ENCODE measurements at places on chromosomes 7 and 10.

- DNase-seq: no peak
These were observed 293.2 kb upstream of the SEMA3D start for GRCh38 chr7:85479918-85480643.

GRCh38 chr7:22190736-22191135 lies 166.2 kb downstream of the RAPGEF5 start:
- DNase-seq: no peak

DNA sequence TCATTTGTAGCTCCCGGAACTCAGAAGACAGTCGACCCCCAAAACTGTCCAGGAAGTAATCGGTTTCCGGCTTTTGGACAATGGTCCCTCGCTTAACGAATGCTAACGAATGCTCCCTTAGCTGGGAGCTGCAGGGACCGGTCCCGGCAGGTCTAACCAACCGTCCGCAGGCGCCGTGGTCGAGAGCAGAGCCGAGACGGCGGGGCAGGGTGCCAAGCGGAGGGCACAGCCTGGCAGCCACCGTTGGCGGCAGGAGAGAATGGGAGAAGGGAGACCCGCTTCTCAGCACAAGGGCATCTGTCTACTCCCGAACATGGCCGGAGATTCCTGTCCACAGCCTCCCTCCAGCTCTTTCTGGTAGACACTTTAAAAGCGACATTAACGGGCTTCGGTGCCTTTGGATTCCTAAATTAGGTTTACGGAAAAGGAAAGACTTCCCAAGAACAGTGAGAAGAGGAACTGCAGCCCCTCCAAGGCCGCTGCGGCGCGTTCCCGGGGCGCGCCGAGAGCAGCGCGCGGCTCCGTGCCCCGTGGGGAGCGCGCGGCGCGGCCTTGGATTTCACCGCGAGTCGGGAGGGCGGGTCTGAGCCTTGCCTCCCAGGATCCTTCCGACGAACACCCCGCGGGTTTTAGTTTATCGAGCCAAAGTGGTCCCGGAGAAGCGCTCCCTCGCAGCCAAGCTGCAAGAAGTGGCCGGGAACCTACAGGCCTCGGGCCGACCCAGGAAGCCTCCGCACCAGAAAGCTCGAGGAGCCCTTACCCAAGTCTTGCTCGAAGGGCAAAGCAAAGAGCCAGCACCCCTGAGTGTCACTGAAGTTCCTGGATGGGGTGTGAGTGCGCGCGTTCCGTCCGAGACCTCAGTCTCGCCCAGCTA lies 3.6 kb upstream of the TBX20 start:
- DNase-seq: no peak

DNA sequence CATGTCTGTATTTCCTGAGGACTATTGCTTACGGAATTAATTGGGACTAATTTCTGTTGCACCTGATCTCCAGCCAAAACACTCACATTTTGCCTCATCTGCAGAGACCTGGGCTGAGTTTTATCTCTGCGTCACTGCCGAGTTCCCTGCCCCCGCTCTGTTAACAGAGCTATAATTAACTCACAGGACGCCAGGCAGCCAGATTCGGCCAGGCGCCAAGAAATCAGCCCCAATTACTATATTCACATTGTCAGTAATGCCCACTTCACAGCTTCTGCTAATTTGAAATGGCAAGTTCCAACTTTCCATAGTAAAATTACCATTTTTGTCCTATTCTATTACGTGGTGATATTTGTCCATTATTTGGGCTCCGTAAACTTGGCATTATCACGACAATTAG lies 130.5 kb downstream of the CUX1 start:
- DNase-seq: no peak

- DNase-seq: no peak
These were observed 30.3 kb downstream of the GBX1 start for GRCh38 chr7:151137076-151137675.

DNA sequence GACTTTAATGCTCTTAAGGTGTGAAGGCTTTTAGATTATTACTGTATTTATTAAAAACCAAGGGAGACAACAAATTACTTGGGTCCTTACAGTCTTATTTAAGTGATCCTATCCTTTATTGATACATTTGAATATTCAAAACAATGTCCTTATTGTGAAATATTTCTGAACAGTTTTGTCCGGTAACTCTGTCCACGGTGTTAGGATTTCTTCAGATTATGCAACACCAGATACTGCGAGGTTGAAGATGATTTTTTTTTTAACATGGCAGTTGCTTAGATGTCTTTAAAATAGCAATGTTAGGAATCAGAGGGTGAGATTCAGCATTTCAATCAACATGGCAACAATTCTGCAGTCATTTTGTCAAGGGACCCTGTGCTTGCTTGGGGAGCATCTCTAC lies 176.5 kb downstream of the CSTF2T start:
- DNase-seq: no peak

DNA sequence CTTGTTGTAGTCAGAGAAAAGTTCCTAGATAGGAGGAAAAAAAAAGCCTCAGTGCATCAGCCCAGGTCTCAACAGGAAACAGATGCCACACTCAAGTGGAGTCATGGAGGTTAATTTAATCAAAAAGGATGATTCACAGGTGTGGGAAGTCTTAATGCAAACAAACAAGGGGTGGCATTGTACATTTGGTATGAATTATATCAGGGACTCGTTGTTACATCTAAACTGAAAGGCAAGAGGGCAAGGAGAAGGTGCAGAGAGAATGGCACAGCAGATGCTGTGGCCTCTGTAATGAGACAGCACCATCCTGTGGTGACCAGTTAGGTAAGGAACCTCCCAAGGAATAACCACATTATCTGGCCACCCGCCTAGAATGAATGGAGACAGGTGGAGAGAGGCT lies 133.7 kb downstream of the PTPRZ1 start:
- DNase-seq: no peak

DNA sequence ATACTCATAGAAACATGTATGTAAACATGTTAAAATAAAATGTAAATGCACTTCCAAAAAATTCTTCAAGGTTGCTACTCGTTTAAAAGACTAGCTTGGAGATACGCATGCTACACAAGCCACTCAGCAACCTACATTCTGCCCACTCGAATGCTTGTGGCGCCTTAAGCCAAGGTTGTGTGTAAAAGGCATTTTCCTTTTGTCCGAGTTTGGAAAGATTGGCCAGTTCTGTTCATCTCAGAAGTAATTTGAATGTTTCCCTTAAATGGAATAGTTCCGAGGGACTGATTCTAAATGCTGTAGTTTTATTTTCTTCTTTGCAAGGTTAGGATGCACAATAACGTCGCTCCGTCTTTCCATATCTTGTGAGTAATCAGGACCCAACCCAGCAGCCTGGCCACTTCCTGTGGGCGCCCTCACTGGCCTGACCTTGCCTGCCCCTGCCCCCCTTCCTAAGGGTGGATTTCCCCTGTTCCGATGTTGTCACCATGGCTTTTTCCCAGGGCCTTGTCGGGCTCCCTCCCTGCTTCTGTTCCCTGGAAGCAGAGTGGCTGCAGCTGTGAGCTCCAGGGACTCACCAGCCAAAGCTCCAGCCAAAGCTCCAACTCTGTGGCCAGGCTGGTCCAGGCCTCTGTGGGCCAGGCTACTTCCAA lies 70.6 kb downstream of the PTPRE start:
- no peak for DNase-seq

DNA sequence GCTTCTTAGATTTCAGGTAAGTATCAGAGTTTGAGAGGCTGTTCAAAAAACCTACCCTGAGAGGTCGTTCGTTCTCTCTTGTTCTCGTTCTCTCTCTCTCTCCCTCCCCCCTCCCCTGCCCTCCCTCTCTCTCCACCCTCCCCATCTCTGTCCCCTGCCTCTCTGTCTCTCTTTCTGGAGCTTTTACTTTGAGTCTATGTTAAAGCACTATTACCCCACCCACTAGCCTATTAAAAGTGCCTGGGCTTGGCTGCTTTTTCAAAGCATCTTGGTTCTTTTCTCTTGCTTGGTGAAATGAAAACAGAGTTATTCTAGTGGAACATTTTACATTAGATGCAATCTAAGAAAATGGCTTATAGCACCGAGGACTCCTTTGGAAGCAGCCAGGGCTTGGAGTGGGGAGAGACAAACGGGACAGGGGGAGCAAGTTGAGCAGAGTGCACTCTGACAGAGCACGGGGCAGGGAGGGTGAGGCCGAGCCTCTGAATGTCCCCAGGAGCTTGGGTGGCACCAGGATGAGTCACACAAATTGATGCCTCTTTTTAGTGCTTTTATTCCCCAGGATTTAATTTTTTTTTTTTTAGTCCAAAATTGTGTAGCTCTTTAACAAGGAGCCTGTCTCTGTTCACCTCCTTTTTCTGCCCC lies 134.3 kb downstream of the CFAP58 start:
- DNase-seq: no peak

GRCh38 chr7:129160161-129160905 lies 15.8 kb downstream of the TSPAN33 start:
- DNase-seq: no peak

DNA sequence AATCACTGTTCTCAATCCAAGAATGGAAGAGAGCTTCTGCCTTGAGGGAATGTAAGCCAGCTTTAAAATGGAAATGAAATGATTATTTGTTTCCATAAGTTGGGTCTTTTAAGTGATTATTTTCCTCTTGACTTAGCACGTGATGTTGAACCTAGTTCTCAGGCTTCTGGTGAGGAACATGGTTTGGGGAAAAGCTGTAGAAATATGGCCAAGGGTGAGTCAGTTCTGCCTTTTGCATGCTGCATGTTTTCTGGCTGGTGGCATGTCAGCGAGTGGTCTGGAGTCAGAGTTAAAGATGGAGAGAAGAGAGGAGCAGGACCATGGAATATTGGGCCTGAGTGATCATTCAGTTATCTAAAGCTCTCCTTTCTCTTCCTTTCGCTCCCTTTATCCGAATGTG lies 54.0 kb downstream of the DNAH11 start:
- no peak for DNase-seq

GRCh38 chr7:30929686-30930085 lies 18.0 kb downstream of the AQP1 start:
- DNase-seq: no peak

- DNase-seq: no peak
These were observed 60.5 kb downstream of the SUFU start for GRCh38 chr10:102564209-102564834.

DNA sequence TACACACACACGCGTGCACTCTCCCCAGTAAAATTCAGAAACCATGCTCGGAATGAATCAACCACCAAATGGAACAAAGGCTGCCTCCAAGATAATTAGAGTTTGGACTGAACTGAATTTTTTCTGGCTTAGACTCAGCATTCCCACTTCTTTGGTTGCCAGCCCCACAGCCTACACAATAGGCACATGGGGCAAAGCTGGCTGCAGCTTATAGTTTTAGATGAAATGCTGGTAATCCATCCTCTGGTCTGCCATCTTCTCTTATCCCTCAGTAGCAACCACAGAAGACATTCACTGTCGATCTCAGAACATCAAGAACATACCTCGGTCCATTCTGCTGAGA lies 44.2 kb downstream of the PDE1C start:
- DNase-seq: no peak

DNA sequence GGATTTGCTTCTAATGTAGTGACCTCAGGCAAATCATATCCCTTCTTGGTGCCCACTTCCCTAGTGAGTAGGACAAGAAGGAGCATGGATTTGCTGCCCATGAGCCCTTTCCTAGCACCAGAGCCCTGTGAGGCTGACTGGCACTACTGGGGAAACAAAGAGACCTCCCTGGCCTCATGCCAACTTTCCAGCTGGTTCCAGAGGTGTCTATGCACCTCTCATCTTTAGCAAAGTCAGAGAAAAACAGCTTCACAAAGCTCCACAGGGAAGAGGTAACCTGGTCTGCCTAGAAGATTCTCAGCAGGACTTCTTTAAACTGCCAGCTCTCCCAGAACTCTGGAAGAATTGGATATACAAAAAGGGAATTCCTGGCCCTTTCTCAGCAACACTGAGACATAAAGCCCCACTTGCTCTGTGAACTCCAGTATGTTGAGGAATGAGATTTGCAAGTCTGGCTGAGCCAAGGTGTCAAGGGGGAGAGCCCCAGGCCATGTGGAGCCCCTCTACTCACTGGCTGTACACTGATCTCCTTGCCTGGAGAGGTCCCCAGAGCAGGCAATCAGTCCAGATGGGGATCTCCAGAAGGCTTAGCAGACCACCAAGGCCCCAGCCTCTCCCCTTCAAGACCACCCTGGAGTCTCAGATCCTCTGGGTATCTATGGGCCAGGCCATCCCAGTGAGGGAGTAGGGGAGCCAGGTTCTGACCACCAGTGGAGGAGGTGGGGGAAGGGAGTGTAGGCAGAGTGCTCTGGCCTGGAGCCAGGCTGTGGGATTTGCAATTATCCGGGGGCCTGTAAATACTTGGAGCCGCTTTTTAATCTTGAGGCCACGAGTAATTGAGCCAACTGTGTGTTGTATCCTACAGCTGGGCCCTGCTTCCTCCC lies 24.4 kb upstream of the RBM20 start:
- DNase-seq: no peak

- DNase-seq: no peak
These were observed 14.4 kb upstream of the AHCYL2 start for GRCh38 chr7:129210256-129210988.

DNA sequence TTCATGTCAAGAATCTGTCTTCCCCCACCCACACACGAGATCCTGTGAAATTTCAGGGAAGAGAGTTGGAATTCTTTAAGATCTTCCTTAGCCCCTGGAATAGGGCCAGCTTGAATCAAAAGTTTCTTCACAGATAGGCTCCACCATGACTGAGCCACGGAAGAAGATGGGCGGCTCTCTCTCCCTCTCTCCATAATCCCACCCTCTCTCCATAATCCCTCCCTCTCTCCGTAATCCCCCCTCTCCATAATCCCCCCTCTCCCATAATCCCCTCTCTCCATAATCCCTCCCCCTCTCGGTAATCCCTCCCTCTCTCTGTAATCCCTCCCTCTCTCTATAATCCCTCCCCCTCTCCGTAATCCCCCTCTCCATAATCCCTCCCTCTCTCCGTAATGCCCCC lies 20.4 kb downstream of the SHH start:
- DNase-seq: no peak

DNA sequence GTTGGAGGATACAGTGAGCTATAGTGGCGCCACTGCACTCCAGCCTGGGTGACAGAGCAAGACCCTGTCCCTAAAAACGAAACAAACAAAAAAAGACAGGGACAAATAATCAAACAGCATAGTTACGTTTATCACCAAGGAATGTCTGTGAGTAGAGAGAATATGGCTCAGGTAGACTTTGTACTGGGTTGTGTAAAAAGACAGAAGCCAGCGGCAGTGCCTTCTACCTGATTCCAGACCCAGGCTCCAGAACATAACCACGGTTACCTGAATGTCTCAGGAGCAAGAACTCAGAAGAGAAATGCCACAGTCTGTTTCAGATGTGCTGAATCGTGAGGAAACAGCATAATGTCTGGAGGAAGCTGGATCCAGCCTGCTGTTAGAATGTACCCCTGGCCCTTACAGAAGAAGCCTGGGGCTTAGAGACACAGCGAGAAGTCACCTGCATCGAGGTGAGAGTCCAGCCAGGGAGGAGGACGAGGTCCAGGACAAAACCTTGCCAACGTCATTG lies 60.9 kb upstream of the KAT6B start:
- DNase-seq: no peak

- no peak for DNase-seq
These were observed 99.9 kb downstream of the MPP7 start for GRCh38 chr10:28202941-28203352.
